Posterior vena cava (tissue), 2 donors: ENCODE measurements at places on chromosomes 3 and 15. TPM values are rescaled to one million over a fixed set of nuclear protein-coding genes. Genes with fewer than 3 reads are reported as not detected.

DNA sequence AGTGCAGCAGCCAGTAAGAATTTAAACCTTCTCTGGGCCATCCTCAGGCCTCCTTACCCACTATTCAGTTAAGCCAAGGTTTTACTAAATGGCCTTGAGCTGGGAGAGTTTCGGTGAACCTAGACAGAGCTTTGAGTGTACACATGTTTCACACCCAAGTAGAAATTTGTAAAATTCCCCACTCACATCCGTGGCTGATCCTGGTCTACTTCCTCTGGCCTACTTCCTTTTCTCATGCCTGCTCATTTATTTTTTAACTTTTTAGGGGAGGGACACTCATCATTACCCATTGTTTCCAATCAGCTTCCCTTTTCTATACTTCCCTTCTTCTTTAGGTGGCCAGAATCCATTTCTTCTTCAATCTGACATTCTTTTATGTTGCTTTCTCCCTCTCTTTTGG, 7.6 kb downstream of the CX3CR1 start:
- DNase-seq, result no peak

DNA sequence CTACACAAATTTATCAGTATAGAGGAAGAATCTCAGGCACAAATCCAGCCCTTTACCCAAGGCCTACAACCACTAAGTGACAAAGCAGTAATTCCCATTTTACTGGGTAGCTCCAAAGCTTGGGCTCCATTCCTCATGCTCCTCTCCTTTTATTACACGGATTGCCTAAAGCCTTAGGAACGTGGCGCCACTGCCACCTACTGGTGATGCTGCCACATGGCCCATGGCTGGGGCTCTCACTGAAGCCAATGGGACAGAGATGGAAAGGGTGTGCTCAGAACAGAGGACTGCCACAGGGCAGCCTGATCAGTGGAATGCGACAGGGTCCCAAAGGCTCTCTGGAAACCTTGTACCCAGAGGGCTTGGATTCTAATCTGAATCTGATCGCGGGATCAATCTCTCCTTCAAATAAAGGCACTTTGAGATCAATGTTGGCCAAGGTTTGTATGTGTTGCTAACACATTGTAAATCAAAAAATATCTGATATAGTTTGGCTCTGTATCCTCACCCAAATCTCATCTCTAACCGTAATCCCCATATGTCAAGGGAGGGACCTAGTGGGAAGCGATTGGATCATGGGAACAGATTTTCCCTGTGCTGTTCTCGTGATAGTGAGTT, 33.5 kb upstream of the LYZL4 start:
- DNase-seq, result peak; percentile 94

DNA sequence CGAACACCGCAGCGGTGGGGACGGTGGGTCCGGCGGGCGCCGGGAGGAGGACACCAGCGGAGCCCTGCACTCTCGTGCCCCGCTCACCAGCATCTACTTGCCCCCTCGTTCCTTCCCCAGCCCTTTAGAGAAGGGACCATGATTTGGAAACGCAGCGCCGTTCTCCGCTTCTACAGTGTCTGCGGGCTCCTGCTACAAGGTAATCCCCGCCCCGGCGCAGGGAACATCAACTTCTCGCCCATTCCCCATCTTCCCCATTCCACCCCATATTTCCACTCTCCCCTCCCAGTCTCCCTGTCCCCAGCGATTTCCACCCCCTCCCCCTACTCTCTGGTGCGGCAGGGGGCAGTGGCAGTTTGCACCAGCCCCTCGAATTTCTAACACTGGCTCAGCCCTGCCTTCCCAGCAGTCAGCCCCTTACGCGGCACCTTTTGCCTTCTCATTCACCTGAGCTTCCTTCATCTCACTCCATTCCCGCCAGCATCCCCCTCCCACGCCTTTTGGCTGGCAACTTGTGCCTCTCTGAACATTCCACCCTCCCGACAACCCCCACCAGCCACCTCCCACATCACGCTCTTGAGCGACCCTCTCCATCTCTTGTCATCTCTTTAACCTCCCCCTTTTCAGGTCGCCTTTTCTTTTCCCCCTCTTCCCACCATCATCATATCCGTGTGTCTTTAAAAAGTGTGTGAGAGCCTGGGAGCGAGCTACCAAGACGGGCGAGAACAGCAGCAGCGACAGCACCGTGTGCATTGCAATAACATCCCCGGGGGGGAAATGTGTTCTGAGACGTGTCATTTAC, 882 bp downstream of the CADM2 start:
- no peak for DNase-seq

DNA sequence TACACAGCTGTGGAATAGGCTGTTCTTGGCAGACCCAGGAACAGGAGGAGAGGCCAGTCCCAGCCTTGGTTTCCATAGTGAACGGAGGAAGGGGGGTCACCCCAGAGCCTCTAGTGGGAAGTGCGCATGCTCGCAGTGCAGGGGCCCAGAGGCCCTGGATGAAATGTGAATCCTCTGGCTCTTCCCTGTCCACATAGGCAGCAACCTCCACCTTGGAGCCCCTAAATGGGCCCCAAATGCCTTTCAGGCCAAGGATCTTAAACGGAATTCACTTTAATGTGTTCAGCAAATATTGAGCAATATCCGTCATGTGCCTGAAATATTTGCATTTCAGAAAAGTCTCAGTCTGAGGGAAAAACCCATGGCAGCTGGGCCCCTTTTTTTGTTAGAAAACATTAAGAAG, 3.3 kb upstream of the NDN start:
- DNase-seq, result no peak

DNA sequence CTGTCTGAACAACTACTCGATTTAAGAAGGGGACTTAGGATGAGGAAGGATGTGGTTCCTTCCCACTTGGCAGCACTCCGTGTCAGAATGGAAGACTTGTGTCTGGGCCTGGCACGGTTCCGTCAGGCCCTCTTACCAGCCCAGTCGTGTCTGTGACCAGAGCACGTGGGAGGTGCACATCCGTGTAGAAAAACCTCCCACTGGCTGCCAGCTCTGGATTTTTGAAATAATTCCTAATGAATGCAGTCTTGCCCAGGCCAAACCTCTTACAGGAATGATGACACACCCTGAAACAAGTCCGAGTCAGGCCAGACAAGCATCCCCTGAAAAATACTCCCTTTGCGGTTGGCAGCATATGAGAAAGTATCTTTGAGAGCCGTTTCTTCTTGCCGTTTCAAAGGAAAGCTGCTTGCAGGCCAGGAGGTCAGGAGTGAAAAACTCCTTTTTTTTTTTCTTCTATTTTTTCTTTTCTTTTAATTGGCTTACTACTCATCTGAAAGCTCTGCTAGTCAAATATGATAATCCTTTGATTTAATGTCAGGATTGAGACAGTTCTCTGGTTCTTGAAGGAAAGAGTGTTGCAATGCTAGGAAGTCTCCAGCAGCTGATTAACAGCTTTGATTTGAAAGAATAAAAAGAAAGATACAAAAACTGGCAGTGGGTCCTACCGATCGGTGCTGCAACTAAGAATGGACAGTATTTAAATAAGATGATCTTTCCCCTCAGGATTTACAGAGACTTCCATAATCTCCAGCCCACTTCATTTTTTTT, 19.8 kb downstream of the IL1RAP start:
- DNase-seq, result peak; percentile 93

DNA sequence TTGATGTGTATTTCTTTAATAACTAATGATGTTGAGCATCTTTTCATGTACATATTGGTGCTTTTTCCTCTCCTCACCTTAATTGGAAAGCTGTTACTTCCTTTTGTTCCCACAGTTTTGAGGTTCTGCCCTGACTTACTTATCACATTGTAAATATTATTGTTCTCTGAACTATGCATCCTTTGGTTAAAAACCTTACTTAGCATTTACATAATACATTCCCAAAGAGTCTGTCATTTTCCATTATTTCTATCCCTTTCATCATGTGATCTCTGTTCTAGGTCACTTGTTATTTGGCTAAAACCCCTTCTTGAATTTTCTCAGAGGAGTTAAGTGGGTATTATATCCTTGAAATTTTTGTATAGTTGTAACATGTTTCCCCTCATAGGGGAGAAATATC, 33.0 kb downstream of the SLC12A6 start:
- DNase-seq, result no peak

- DNase-seq, result peak; percentile 91
Measured at GRCh38 chr3:45034612-45035252, 8.6 kb downstream of the CLEC3B start.

- DNase-seq, result no peak
Measured at GRCh38 chr3:25365636-25366035, 62.4 kb upstream of the RARB start.

GRCh38 chr15:62491642-62492041, 326.6 kb upstream of the C2CD4B start:
- no peak for DNase-seq

DNA sequence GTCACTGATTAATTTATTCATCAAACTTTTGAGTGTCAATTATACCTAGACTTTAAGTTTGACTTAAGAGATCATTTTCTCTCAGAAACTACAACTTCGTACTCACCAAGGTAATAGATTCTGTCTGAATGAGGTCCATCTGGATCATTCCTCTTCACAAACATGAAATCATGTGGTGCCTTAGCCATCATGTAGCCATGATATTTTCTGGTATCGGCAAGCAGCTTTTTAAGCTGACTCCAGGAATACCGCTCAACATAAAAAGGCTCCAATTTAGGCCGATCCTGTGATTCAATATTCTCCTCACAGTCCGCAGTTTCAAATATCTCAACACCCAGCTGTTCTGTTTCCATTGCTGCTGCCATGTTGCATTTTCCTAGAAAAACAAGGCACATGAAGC, 5.3 kb downstream of the DPP8 start:
- DNase-seq, result no peak

GRCh38 chr15:74040109-74040850, 42.1 kb downstream of the GOLGA6A start:
- DNase-seq, result peak; percentile 89

GRCh38 chr15:52350423-52350822, 54.8 kb upstream of the MYO5C start:
- no peak for DNase-seq

DNA sequence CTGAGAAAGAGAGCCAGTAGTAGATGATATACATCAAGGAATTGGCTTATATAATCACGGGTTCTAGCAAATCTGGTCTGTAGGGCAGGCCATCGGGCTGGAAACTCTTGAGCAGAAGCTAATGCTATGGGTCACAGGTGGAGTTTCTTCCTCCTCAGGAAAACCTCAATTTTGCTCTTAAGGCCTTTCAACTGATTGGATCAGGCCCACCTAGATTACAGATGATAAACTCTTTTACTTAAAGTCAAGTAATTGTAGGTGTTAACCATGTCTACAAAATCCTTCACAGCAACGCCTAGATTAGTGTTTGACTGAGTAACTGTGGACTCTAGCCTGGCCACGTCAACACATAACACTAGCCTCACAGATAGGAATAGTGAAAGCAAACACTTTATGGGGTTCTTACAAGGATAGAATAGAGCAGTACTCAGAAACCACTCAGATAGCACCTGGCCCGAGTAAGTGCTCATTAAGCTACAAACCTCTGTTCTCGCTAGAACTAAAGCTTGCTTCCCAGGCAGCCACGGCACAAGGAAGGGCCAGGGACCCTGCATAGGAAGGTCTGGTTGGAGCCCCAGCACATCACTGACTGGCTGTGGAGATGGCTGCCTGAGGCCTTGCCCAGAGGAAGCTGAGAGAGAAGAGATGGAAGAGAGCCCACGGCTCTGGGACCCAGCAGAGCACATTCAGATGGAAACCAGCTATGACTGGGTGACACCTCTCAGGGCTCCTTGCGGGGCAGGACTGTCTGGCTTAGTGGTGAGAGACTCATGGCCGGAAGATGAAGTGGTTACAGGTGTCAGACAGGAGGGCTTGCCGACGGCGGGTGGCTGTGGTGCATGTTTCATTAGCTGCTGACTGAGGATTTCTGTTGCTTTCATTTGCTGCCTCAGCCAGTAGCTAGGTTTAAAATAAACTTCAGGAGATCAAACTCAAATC, 202.5 kb upstream of the TLE3 start:
- DNase-seq, result no peak

DNA sequence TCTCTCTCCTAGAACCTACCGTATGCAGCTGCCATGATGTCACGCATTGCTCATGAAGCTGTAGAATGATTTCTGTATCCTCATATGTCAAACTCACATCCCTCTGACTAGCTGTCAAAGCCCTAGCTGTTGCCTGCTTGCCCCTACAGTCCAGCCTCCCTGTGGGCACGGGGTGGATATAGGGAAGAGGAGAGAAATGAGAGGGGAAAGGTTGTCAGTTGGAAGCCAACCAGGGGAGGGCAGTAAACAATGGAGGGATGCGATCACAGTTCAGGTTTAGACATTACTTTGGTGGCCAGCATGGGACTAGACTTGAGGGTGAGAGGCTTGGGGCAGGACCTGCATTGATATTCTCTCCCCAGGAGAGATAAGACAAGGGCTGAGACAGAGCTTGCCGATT, 1.7 kb upstream of the HDGFL3 start:
- no peak for DNase-seq

GRCh38 chr3:150365132-150365604, 42.9 kb upstream of the TSC22D2 start:
- no peak for DNase-seq

GRCh38 chr3:190870127-190870526, 7.6 kb upstream of the GMNC start:
- no peak for DNase-seq

DNA sequence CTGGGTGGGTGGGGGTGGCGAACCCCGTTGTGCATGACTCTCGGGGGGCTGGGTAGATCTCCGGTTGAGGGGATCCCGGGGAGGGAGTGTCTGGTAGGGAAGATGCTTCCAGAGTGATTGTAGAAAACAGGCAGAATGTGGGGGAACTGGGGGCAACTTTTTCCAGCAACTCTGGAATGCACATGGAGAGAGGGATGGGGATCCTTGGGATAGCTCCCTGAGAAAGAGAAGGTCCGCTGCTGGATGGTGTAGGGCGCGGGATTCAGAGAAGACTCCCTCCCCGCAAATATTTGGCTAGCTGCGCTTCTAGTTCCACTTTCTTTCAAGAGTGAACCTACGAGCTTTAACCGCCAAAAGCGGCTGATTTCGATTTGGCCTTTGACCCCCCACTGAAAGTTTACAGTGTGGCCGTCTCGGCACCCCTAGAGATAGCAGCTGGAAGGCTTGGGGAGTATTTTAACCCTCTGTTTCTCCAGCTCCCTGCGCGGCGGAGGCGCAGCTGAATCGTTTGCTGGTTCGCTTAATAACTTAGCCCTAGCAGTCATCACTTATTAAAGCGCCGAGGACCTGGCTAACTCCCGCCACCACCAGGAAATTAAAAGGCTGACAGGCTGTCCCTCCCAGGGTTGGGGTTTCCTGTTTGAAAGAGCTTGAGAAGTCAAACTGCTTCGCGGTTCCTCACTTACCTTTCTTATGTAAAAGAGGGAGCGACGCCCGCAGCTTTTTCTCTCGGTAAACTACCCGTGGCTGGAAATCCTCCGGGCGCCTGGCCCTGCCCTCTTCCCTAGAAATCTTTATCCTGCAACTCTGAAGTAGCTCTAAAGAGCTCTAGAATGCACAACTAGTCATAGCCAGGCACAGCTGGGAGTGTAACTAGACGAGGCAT, 1.2 kb downstream of the PHLDB2 start:
- peak; percentile 92 for DNase-seq

CPLX3 gene
- total RNA-seq, result not detected

NECTIN3 gene
- total RNA-seq, result 21.0 TPM

ENTPD3 gene
- 1.9 TPM for total RNA-seq
